ENCODE measurements at places on chromosomes 1 and 21.

GRCh38 chr1:103254691-103255090 lies 146.4 kb upstream of the COL11A1 start:
- no peak for DNase-seq

DNA sequence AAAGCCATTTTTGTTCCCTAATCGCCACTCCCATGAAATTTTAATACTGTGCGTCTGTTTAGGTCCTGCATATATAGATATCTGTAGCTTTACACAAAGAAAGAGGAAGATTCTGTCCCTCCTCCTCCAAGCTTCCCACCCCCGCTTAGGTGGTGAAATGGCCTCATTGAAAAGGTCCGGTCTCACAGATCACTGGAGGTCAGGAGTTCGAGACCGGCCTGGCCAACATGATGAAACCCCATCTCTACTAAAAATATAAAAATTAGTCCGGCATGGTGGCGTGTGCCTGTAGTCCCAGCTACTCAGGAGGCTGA lies 20.9 kb downstream of the SLC2A7 start:
- no peak for DNase-seq

DNA sequence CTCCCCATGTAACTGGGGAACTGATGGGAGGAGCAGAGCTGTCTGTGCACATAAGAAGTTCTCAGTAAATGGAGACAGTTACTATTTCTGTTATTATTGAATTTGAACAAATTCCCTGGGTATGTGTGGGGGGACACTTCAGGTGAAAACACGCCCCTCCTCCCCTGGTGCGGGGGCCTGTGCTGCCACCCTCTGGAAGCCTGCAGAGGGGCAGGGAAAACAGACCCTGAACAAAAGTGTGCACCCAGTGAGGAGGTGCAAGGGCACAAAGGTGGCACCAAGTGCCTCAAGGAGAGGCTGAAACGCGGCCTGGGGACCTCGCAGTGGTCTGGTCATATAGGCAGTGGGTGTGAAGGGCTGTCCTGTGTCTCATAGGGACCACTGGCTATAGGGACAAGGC lies 18.2 kb upstream of the NADK start:
- DNase-seq = no peak

- no peak for DNase-seq
Measured at GRCh38 chr1:87402241-87403002, 73.7 kb downstream of the LMO4 start.

- DNase-seq = no peak
Measured at GRCh38 chr1:1470626-1471388, 758 bp upstream of the ATAD3B start.

DNA sequence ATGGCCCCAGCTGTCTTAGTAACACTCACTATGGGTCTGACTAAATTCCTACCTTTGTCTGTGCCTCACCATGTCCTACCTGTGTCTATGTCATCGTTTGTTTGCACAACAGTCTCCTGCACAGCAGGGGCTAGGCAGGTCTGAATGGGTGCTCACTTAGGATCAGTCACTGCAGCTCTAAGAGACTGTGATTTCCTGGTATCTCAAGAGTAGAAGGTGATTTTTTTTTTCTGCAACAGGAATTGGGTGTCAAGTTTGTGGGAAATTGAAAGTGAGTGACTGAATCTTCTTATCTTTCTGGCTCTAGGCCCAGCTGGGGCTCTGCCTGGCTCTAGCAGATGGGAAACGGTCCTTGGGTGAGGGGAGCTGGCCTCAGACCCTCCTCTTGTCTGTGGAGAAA lies 46.4 kb upstream of the TRABD2B start:
- DNase-seq = no peak

DNA sequence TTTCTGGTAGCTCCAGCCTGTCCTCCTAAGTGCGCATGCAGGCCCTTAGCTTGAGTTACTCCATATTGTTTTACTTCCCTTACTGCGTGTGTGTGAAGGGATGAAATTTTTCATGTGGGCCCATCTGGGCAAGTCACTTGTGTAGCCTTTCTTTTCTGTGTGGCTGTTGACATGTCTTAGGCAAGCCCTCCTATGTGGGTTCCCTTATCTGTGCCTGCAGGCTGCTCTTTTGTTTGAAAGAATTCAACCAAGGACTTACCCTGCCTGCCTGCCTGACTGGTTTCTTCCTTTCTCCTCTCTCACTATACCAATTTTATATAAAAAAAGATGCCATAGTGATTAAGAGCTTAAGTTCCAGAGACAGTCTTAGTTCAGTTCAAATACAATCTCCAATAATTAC lies 249.3 kb downstream of the ATG4C start:
- DNase-seq = no peak

DNA sequence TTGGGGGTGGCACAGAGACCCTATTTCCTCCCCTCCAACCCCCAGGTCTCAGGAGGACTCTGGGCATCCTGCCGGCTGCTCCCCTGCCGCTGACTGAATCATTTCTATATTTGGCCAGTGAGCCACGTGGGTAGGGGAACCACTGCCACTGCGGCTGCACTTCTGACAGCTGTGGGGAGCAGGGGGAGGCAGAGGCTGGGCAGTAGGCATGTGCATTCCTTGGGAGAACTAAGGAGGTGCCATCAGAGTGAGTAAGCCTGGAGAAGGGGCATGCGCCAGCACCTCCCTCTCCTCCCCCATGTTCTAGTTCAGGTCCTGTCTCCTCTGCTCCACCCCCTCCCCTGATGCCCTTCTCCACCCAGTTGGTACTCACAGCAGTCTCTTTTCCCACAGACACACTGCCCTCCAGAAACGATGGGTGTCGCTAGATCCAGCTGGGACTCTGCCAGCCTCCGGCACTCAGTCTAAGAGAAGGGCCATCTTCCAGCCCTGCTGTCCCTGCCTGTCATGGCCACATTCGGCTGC lies 12.0 kb downstream of the PPFIA4 start:
- no peak for DNase-seq

DNA sequence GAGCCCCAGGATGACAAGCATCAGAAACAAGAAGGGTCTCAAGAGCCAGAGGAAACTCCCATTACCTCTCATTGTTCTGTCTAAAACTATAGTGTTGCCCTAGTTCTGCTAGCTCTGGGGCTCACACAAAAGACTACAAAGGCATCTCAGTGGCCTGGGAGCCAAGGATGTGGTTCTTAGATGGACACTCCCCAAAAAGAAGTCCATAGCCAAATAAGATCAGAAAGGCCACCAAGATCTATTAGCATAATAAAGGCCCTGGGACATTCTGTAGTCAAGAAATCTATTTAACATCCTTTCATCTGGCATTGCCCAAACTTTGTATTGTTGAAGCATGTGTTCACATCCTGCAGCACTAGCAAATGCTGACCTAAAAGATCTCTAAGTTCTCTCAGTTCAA lies 99.5 kb downstream of the EDEM3 start:
- DNase-seq = no peak

DNA sequence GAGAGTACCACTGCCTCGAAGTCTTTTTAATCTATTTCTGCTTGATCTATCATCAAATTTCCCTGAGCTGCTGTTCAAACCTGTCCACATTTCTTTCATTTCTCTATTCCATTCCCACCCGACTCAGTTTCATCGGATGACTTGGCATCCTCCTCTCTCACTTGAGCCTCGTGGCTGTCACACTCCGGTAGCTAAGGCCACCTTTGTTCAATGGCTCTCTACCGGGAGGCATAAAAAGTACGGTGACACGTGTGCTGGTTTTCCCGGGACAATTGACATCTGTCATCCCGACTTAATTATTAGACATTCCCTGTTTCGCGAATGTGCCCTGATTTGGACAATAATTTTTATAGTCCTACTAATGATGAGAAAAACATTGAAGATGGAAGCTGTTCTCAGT lies 22.6 kb downstream of the MIS18A start:
- no peak for DNase-seq

GRCh38 chr1:209783386-209783785 lies 973 bp downstream of the C1orf74 start:
- DNase-seq = no peak

DNA sequence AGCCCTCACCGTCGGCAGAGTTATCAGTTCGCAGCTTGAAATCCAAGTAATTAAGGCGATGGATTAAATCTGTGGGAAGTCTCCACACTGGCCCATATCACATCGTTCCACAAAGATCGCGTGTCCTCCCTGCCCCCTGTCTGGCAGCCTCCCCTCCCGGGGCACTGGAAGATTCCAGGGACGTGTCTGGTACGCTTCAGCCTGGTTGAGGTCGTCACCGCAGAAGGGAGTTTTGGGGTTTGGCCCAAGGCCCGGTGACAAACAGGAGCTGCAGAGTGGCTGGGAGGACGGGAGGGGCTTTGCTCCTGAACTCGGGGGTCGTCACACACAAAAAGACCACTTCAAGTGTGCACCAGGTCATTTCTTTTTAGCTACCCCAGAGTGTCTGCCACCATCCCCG lies 51.1 kb downstream of the PRDM16 start:
- no peak for DNase-seq

DNA sequence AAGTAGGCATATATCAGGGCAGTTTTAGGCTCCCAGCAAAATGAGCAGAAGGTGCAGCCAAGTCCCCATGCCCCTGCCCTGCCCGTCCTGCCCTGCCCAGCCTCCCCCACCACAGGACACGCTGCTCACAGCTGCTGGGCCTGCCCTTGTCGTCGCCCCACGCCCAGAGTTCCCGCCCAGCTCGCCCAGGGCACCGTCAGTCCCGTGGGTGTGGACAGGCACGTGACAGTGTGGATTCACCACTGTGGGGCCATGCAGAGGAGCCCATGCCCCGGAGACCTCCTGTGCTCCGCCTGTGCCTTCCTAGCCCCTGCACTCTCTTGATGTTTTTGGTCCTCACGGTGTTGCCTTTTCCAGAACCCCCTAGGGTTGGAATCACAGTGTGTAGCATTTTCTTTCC lies 7.0 kb downstream of the FAAP20 start:
- DNase-seq = no peak

GRCh38 chr1:13730751-13731482 lies 30.9 kb downstream of the PRDM2 start:
- DNase-seq = peak; percentile 64

Measured in stimulated activated CD4-positive, alpha-beta T cell treated with anti-CD3 and anti-CD28 coated beads, Interleukin-15, amount 100 ng/mL, for 1 hour (primary cell).